ENCODE measurements at places on chromosomes 2 and 18.

- DNase-seq = no peak
Measured at GRCh38 chr2:24399434-24400206, 39.3 kb upstream of the ITSN2 start.

DNA sequence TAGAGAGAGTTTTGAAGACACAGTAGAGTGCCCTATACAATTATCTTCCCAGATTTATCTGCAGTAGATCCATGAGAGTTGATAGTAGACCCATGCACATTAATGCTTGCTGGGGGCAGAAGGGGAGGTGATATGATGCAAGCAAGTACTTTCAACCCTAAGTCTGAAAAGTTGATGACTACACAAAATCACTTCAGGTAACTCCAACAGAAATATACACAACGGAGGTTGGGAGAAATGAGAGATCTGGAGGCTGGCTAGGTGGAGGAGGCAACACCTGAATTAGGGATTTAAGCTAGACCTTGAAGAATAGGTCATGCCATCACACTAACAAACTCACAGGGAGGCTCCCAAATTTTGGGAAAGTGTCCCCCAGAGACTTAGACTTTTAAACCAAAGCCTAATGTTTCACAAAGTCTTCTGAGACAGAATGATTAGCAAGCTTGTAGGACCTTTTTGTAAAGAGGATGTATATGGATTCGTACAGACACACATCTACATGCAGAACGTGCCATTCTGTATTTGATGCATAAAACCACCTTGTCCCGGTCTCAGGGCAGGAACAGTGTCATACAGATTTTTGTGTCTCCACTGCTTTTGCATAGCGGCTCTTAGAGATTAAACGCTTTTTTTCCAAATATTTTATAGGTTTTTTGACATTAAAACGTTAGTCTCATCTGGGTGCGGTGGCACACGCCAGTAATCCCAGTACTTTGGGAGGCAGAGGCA lies 937 bp upstream of the STAMBP start:
- DNase-seq = no peak

GRCh38 chr18:6714010-6714409 lies 15.5 kb upstream of the ARHGAP28 start:
- no peak for DNase-seq

- DNase-seq = no peak
Measured at GRCh38 chr2:134852518-134852917, 14.1 kb downstream of the ACMSD start.

- no peak for DNase-seq
Measured at GRCh38 chr2:85148190-85148589, 15.0 kb downstream of the TCF7L1 start.

DNA sequence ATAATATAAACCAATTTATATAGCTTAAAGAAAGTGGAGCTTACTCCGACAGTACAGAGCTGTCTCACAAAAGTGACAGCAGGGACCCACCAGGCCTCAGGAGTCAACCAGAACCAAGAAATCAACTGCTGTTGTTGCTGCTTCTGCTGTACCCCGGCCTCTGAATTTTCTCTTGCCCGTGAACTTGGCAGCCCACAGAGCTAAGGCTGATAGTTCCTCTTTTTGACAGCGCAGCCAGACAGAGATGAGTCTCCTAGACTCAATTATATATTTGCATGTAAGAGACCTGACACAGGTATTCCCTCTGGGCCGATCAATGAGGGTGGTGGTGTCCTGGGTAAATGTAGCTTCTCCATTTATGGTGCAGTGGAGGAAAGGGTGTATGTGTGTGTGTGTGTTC lies 109.4 kb downstream of the KCTD1 start:
- no peak for DNase-seq

- DNase-seq = no peak
Measured at GRCh38 chr18:70151614-70152013, 53.9 kb downstream of the RTTN start.

DNA sequence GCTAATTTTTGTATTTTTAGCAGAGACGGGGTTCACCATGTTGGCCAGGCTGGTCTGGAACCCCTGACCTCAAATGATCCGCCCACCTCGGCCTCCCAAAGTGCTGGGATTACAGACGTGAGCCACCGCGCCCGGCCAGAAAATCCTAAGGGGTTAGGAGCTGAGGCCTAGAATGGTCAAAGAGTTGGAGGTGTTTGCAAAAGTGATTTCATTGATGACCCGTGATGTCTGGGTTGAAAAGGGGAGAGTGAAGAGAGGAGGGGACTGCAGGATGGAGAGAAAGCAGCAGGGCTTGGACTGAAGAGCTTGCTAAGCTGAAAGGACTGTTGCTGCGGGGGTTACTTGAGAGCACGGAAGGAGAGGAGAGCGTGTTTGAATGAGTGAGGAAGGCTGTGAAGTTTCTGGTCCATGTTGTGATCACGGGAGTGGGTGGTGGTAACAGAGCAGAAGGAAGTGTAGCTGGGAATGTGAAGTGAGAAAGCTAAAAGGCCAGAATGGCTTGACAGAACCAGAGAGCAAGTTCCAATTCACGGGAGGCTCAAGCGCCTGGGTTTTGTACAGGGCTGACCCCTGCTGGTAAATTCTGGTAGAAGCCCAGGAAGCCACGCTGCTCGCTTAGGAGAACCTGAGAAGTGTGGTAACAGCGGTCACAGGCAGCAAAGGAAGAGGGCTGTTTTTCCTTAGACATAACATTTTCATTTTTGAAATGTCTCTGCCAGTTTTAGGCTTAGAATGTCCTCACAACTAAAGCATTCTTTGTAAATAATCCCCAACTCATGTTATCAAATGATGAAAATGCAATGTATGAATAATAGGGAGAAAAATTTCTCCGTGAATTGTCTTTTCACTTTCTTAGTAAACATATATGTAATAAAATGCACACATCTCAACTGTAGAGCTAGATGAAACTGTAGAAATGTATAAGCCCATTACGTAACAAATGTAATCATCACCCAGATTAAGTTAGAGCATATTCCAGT lies 40.5 kb upstream of the ACTR2 start:
- DNase-seq = peak; percentile 36

GRCh38 chr18:9683418-9684396 lies 24.4 kb upstream of the RAB31 start:
- DNase-seq = no peak

DNA sequence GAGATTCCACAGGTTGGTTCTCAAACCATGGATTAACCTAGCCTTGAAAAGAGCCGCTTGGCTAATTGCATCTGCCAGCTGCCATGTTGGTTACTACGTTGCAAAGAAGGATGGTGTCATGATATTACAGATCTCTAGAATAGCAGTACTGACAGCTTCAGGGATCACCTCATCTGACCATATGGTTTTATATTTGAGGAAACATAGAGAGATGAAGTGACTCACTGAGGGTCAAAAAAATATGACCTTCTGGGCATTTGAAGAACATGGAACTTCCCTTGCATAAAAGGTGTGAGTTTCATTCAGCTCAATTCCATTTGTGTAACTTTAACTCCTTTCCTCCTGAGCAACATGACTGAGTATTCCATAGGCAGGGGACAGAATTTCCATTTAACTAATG lies 242.3 kb downstream of the SETBP1 start:
- DNase-seq = no peak

DNA sequence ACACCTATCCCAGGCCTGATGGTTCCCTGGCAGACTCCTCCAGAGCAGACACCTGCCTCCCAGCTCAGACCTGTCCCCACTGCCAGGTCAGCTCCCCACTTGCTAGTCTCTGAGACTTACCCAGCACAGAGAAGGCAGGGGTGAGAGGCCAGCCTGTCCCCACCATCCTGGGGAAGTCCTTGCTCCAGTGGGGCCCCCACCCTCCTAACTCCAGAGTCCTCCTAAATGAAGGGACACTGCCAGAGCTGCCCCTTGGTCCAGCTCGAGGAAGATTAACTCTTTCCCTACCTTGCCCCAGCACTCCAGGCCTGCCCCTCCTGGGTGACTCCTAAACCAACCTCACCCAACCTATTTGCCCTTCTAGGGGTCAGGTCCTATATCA lies 30.4 kb upstream of the TNS1 start:
- no peak for DNase-seq

GRCh38 chr2:83665154-83665553 lies 793.9 kb downstream of the SUCLG1 start:
- DNase-seq = no peak

DNA sequence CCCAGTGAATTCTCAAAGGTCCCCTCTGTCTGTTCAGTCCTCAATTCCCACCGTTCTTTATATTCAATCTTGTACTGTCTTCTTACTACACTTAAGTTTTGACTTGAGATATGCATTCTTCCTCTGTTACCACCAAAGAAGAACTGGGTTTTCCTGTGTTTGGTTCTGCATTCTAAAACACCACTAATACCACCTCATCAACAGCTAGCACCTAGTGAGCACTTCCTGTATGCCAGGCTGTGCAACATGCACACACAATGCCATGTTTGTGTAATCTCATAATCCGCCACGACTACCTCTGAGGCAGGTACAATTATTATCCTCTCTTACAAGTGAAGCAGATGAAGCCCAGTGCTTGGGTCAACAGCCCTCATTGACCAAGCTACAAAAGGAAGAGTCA lies 11.8 kb upstream of the CTAGE1 start:
- DNase-seq = no peak

GRCh38 chr2:162212366-162212765 lies 30.9 kb downstream of the FAP start:
- no peak for DNase-seq

DNA sequence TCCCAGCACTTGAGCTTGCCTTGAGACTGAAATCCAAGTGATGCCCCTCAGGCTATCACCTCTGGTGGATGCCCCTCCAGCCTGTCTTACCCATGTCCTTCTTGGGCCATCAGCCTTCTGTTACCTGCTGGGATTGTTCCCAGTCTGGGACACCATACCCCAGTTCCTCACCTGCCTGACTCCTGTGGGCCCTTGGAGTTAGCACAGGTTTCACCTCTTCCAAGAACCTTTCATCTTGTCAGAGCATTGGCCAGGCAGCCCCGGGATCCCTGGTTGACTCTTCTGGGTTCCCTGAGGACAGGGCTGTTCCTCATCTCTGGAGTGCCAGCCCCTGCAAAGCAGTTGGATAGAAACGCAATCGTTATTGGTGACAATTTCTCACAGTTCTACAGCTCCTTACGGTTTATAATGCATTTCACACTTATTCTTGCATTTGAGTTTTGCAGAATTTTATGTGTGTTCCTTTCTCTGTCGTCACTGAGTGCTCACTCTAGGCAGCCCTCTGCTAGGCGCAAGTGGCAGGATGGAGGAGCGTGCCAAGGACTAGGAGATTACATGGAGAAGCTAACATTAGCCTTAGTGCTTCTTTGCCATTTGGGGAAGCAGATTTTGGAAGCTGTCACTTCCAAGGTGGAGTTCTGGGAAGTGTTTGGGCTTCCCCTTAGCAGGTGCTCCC lies 139.7 kb downstream of the DDX1 start:
- no peak for DNase-seq

DNA sequence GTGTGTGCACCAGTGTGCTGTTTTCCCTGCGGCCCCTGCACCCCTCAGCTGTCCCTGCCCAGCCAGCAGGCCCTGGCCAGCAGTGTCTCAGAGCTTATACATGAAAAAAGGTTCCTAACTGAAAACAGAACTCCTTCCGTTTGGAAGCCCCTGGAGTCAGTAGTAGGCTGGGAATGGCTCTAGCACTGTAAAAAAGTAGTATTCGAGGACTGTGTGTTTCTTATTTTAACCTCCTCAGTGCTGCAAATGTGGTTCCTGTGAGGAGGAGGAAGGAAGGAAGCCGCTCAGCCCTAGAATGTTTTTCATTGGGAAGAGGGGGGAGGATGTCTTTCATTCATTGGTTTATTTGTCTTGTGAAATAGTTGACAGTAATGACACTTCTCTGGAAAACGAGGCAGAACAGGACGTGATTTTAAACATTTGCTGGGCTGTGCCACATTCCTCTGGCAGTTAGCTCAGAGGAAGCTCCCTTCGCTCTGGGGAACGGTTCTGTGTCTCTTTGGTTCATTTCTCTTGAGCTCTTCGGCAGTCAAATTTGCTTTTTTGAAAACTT lies 103.5 kb downstream of the SPTBN1 start:
- DNase-seq = no peak
